ENCODE measurements at places on chromosomes 5 and 9.

GRCh38 chr9:70983723-70984295 lies 137.6 kb downstream of the TRPM3 start:
- DNase-seq, result no peak

- no peak for DNase-seq
Observed at GRCh38 chr9:88996921-88997235, 5.6 kb downstream of the S1PR3 start.

GRCh38 chr5:93069276-93069675 lies 511.7 kb downstream of the NR2F1-AS1 start:
- no peak for DNase-seq

DNA sequence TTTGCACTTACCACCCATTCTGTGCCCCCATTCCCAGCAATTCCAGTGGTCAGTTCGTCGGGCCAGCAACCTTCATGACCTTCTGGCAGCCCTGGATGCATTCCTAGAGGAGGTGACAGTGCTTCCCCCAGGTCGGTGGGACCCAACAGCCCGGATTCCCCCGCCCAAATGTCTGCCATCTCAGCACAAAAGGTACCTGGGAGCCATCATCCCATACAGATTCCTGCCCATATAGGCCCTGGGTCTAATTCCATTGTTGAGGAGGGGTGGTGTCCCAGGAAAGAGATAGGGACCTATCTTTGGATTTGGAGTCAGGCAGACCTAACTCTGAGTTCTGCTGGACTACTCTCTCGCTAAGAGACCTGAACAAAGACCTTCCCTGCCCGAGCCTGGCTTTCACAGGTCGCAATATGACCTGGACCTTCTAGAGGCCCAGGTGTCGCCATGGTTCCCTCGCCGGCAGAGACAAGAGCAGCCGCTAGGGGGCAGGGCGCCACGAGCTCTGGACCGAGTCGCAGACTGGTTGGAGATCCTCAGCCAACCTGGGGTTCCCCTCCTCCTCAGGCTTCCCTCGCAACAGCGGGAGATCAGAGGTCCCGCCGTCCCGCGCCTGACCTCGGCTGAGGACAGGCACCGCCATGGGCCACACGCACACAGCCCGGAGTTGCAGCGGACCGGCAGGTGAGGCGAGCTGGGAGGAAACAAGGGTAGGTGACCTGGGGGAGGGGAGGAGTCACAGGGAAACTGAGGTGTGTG lies 3.1 kb downstream of the SLC4A9 start:
- DNase-seq, result peak; percentile 86

GRCh38 chr5:151270599-151270998 lies 17.6 kb downstream of the GM2A start:
- no peak for DNase-seq

- DNase-seq, result no peak
Observed at GRCh38 chr9:7229571-7229970, 471.8 kb downstream of the KDM4C start.

DNA sequence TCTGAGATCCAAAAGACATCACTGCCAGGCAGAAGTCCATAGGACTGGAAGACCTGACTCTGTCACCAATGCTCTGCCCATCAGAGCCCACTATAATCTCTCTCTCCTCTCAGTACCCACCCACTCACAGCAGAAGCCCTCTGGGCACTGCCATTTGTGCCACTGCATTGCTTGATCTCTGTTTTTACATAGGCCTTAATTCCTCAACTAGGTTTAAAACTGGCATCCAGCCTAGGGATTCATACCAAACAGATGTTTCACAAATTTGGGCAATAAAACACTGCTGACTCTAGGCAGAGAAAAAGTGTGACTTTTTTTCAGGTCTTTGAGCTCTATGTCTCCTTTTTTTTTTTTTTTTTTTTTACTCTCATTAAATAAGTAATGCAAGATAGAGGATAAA lies 91.1 kb upstream of the RANBP3L start:
- no peak for DNase-seq

- DNase-seq, result no peak
Observed at GRCh38 chr5:94632024-94632423, 13.6 kb downstream of the SLF1 start.

DNA sequence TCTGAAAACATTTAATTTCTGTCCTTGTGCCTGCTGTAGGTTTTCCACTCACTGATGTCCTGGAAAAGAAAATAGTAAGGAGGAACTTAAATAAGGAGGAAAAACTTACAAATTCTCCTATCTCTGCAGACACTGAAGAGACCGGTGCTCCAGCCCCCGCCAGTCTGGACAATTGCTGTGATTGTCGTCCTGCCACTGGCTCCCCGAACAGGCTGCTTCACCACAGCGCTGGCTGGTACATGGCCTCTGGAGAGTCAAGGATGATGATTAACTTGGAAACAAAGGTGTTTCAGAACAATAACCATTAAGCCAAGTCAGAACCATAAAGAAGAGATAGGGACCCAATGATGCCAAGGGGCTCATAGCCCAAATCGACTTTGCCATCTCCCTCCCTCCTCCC lies 7.3 kb downstream of the PLAC8L1 start:
- no peak for DNase-seq

GRCh38 chr9:78746010-78746409 lies 449.1 kb downstream of the PSAT1 start:
- DNase-seq, result no peak

GRCh38 chr5:139425497-139425896 lies 13.8 kb downstream of the DNAJC18 start:
- DNase-seq, result no peak

- DNase-seq, result no peak
Observed at GRCh38 chr5:132372127-132372526, 2.6 kb downstream of the SLC22A5 start.

DNA sequence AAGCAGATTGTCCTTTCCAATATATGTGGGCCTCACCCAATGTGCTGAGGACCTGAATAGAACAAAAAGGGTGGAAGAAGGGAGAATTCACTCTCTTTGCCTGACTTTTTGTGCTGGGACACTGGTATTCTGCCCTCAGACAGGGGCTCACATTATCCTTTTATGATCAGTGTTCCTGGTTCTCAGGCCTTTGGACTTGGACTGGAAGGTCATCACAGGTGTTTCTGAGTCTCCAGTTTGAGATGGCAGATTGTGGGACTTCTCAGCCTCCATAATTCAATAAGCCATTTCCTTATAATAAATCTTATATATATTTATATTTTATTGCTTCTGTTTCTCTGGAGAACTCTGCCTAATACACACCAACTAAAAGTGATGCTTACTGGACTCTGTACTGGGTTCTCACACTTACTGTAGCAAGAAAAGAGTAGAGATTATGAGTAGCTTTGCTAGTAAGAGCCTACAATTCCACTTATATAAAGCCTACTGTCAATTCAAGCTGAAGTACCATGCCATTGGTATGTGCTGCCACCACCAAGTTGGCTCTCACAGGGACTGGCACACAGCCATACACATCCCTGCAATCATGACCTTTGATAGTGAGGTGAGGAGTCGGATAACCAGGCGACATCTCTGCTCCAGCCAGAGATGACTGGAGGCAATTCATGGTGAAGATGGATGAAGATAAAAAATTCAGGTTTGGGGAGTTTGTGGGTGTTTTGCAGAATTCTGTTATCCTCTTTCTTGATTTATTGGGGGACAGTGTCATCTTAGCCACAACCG lies 130.7 kb upstream of the NR3C1 start:
- DNase-seq, result no peak

DNA sequence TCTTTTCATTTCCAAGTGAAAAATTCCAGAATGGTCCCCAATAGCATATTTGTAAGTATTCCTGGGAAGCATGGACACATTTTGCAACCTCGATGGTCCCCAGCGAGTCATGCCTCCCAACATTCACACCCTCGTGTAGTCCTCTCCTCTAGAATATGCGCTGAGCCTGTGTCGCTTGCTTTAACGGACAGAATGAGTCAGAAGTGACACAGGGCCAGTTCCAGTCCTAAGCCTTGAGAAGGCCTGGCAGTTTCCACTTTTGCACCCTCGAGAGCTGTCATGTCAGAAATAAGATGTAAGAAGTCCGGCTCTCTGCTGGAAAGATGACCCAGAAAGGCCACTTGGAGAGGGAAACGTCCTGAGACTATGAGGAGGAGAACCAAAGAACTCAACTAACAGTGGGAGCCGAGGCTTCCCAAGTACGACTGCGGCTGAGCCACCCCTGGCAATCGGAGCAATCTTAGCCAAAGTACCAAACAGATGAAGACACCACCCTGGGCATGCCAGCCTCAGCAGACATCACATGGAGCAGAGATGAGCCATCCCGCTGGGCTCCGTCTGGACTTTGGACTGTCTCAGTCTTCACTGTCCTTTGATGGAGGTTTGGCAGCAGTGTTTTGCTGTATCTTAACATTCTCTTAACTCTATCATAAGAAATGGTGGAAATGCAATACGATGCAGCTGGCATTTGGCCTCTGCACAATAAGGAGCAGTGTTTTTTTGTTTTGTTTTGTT lies 42.6 kb upstream of the GFPT2 start:
- no peak for DNase-seq

DNA sequence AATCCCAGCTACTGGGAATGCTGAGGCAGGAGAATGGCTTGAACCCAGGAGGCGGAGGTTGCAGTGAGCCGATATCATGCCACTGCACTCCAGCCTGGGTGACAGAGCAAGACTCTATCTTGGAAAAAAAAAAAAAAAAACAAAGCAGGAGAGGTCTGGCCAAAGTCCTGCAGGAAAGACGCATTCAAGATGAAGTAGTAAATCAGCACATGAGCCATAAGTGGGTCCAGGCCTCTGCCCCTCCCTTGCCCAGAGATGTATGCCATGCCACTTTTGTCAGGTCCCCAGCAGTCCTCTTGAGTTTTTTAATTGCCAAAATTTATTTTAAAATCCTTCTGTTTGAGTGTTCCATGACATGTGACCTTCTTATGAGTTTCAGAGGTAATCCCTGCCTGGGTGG lies 8.5 kb upstream of the PHF19 start:
- DNase-seq, result no peak

DNA sequence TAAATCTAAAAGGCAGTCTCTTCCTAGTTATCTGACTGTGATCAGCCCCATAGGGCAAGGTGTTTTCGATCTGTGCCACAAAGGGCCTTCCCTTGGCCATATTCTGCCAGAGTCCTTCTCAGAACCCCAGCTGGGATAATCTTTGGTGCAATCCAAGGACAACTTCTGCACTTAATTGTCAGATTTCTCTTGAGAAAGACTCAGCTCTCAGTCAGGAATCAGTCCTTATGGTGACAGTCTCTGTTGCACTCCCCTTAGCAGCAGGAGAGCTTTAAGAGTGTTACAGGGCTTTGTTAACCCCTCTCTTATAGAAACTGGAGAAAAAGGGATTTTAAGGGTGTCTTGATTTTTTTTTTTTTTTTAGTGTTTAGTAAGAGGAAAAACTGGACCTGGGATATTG lies 15.4 kb upstream of the RFX3 start:
- DNase-seq, result no peak

DNA sequence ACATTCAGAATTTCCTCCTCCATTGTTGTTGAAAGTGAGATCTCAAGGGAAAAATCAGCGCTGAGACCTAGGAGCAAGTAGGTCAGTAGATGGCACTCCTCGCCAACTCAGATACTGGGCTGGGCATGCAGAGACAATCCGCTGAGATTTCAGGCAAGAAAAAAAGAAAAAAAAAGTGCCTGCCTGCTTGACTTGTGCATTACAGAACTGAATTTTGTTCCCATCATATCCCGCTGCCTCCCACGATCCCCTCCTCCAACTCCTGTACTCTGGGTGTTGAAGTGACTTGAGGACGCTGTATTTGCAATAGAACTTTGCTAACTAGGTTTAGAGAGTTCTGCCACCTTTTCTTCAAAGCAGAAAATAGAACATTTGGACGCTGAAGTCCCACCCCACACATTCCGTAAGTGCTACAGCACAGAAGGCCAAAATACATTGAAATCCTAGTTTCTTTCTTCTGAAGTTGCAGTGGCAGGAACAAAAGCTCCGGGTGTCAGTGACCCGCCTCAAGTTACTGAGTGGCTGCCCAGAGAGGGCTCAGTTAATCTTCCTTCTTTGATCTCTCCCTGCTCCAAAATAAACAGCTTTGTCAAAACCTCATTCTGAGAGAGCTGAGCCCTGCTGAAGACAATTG lies 265.8 kb downstream of the MLLT3 start:
- peak; percentile 29 for DNase-seq

DNA sequence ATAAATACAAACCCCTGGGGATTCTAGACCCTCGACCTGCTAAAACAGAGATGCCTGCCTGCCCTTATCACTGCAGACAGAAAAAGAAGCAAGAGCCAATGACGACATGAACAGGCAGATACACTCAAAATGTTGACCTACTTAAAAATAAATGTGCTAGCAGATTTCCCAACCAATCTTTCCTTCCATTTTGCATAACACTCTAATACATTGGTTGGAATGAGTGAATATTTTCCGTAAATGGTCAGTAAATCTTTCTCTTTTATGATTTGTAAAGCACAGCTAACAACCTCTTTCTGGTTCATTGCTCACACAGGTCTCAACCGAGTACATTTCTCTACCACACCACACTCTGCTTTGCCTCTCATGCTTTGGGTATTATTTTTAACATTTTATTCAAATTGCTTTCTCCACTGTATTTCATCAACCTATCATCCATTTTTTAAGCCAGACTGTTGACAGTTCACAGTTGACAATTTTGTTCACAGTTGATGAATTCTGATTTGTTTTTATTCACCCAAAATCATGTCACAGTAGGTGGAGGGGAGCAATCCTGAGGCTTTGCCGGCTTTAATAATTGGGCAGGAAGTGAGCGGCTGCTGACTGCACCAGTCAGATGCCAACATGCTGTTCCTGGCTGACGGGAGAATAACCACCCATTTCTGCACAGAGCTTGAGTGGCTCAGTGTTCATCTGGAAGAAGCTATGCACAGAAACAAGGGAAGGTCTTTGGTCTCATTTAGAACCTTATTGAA lies 426.6 kb downstream of the SPOCK1 start:
- no peak for DNase-seq

GRCh38 chr9:136020206-136020605 lies 59.0 kb upstream of the UBAC1 start:
- no peak for DNase-seq

GRCh38 chr9:4114569-4115505 lies 185.0 kb downstream of the GLIS3 start:
- no peak for DNase-seq

DNA sequence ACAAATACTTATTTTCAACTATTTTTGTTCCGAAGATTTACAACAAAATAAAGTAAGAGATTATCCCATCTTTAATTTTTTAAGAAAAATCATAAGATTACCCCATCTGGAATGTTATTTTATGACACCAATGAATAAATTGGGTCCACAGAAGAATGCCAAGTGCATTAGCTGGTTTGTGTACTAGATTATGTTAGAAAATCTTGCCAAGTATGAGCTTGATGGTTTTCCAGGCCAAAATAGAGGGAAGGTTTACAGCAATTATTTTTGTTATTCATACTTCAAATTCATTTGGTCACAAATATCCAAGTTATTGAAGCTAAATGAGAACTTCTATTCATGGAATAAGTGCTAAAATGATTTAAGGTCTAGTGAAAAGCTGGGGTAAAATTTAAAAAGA lies 109.4 kb upstream of the DMRTA1 start:
- DNase-seq, result no peak

- no peak for DNase-seq
Observed at GRCh38 chr9:2424619-2425033, 197.0 kb upstream of the VLDLR start.

GRCh38 chr9:138044485-138045383 lies 167.2 kb downstream of the CACNA1B start:
- no peak for DNase-seq

- DNase-seq, result no peak
Observed at GRCh38 chr9:129567842-129568559, 52.9 kb downstream of the C9orf50 start.

All from stimulated activated CD4-positive, alpha-beta T cell treated with anti-CD3 and anti-CD28 coated beads, TNF-alpha, amount 100 ng/mL, for 48 hours (primary cell).